ENCODE measurements at places on chromosomes 6 and 20.
A peak's percentile ranks its signal among the peaks of the same experiment; 100 is the strongest.

DNA sequence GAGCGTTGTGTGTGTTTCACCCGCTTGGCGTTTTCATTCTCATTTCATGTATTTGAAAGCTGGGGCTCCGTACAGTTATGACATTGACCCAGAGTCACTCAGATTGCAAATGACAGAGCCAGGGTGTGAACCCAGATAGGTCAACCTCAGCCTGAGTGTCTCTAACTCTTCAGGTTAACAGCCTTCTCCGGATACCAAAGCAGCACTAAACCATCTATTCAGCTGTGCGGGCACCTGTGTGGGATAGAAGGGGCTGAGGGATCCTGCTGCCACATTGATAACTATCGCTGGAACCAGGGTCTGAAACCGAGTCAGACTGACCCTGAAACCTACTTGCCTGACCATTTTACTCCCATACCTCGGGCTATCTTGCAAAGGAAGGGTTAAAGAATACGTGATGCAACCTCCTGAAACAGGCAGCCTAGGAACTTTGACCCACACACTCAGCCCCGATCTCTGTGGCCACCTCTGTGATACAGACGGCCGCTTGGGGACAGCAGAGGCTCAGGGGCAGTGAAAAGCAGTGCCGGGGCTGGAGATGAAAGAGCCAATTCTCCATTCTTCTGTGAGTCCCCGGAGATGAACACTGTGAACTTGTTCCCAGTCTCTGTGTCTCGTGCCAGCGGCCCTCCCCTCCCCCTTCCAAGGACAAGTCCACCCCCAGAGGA lies 233.5 kb upstream of the QKI start:
- DNase-seq: peak; percentile 26

GRCh38 chr6:167549213-167549612 lies 224.3 kb downstream of the TTLL2 start:
- DNase-seq: no peak

GRCh38 chr6:43713643-43714310 lies 26.2 kb upstream of the MRPS18A start:
- no peak for DNase-seq

DNA sequence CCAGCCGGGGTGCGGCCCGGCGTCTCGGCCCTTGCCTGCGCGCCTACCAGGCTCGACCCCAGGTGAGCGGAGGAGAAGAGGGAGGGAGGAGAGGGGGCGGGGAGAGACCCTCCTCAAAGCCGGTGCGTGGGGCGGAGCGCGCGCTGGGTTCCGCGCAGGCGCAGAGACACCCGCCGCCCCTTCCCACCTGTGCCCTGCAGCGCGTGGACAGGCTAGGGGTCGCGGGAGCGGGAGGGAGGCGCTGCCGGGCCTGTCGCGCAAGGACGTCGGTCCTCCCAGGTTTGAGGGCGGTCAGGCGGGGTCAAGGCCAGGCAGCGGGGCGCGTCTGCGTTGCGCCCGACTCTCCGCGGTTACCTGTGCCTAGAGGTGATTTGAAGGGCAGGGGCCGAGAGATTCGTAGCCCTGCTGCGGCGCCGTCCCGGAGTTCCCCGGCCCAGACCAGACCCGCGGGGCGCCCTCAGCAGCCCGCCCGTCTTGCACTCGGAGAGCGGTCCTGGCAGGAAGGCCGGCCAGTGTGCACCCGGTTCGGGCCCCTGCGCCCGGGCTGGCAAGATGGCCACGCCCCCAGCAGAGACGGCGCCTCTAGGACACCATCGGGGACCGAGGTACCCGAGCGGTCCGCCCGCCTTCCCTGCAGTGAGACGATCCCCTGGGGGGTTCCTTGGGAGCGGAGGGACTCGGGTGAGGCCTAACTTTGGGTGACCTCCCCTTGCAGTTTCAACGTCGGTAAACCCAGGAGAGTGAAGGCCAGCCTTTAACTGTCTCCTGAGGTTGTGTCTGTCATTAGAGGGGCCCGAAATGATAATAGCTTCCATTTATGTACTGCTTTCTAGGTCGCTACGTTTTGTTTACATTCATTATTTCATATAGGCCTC lies 546 bp downstream of the C6orf136 start:
- no peak for DNase-seq

DNA sequence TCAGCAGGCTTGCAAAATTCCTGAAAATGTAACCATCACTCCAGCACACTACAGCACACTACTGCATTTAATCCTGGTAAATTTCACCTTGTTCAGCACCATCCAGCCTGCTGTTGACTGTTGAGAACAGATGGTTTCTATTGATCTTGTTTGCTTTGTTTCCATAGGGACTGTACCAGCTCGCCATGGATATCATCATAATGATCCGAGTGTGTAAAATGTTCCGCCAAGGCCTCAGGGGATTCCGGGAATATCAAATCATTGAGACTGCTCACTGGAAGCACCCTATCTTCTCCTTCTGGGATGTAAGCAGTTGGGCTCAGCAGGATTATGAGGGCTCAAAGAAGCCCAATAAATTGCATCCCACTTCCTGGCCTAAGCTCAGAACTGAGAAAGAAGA lies 4.1 kb downstream of the CNBD2 start:
- DNase-seq: no peak

DNA sequence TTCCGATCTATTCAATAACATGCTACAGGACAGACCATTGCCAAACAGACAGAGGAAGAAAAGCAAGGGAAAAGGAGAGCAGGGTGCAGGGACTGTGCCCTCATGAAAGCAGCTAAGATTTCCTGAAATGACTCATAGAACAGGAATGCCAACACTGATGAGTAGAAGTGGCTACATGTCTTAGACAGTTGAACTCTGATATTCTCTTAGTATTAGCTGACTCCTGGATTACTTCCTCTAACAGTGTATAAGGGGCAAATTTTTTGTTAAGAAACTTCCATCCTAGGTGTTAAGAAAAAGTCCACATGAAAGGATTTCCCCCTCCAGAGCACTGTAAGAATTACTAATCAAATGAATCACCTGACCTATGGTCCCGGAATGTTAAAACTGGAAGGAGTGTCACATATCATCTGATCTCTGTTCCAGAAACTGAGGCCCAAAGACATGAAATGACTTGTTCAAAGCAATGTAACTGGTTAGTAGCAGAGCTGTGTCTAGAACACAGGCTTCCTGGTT lies 224.9 kb downstream of the IBTK start:
- DNase-seq: no peak

- no peak for DNase-seq
These were observed 44.8 kb upstream of the RNGTT start for GRCh38 chr6:89008001-89008814.

DNA sequence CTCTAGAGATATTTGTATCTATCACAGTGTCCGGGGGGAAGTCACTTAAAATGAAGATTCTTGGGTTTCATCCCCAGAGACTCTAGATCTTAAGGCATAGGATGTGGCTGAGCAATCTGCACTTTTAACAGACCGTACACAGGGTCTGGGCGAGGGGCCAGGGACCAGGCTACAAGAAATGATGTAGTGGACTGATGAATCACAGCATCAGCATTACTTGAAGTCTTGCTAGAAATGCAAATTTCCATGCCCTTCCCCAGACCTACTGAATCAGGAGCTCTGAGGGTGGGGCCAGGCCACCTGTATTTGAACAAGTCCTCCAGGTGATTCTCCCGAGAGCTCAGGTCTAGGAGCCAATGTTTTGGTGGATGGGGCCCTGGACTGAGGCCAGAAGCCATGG lies 168.4 kb downstream of the DOK5 start:
- no peak for DNase-seq

- DNase-seq: no peak
These were observed 109.3 kb upstream of the B3GAT2 start for GRCh38 chr6:71066153-71066552.

GRCh38 chr20:36543184-36544133 lies 2.1 kb downstream of the MYL9 start:
- DNase-seq: no peak

- no peak for DNase-seq
These were observed 544 bp upstream of the KHDC1 start for GRCh38 chr6:73263570-73263909.

DNA sequence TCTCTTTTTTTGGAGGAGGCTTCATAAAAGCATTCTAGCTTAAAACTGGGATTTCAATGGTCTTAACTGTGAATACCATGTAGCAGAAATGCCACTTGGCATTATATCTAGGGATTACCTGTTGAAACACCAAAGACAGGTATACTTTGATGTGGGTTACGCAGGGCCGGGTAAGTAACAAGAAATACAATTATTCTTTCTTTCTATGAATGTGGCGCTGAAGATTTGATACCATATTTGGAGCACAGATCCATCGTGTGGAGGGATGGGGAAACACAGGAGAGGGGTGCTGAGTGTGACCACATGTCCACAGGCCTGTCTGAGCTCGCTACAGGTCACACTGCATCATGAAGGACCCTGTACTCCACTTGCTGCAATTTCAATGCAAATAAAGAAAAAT lies 257.8 kb downstream of the GMPR start:
- no peak for DNase-seq

DNA sequence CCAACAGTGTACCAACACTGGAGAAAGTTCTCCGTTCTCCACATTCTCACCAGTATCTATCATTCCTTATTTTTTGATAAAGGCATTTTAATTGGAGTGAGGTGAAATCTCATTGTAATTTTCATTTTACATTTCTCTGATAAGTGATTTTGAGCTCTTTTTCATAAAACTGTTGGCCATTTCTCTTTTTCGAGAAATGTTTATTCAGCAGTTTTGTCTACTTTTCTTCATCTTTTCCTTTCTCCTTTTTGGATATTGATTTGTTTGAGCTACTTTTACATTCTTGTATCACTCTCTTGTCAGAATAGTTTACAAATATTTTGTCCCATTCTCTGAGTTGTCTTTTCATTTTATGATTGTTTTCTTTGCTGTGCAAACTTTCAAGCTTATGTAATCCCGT lies 555.2 kb downstream of the COL12A1 start:
- DNase-seq: no peak

DNA sequence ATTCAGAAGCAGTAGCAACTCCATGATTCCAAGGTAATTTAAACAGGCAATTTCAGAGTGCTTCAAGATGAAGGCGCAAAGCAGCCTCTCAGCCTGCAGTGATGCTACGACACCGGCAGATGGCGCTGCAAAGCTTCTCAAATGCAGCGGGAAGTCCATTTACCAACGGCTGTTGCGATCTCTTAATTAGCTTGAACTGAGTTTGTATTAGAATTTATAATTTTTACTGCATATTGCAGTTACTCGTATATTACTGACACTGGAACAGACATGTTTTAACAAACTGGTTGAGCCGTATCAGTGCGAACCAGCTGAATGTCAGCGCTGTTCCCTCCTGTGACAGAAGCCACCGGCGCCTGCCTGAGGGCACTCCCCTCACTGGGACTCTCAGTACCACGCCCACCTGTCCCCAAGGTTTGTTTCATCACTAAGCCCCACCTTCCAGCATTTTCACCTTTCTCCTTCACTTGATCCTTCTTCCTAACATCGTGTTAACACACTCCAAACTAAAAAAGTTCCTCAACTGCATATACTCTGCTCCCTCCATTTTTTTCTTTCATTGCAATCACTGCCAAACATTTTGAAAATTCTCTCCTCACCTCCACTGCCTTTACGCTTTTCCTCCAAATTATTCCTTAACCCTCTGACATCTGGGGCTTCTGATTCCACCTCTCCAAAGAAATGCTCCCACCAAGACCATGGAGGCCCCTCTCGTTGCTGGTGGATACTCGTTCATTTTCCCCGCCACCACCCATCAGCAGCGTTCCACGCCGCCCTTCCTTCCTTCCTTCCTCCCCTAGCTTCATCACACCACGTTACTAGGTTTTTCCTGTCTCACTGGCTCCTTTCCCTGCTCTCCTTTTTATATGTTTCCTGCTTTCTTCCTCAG lies 14.5 kb downstream of the GNL1 start:
- peak; percentile 59 for DNase-seq

DNA sequence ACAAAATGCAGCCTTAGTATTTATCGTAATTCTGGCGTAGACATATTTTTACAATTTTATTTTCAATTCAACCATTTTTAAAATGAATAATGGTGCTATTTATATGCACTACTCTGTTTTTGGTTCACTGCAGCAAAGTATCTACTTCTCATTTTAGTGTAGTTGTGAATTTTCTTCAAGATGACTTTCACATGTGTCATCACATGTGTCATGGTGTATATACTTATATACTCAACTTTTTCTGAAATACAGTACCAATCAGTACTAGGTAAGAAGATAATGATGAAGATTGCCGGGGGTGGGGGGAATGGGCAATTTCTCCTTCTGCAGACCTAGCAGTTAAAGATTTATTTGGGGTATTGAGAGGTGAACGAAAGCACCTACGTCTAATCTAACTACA lies 634.5 kb downstream of the PHF3 start:
- DNase-seq: no peak

GRCh38 chr6:144647406-144647964 lies 362.4 kb downstream of the UTRN start:
- DNase-seq: no peak

- no peak for DNase-seq
These were observed 169.6 kb downstream of the THBS2 start for GRCh38 chr6:169084067-169084466.

DNA sequence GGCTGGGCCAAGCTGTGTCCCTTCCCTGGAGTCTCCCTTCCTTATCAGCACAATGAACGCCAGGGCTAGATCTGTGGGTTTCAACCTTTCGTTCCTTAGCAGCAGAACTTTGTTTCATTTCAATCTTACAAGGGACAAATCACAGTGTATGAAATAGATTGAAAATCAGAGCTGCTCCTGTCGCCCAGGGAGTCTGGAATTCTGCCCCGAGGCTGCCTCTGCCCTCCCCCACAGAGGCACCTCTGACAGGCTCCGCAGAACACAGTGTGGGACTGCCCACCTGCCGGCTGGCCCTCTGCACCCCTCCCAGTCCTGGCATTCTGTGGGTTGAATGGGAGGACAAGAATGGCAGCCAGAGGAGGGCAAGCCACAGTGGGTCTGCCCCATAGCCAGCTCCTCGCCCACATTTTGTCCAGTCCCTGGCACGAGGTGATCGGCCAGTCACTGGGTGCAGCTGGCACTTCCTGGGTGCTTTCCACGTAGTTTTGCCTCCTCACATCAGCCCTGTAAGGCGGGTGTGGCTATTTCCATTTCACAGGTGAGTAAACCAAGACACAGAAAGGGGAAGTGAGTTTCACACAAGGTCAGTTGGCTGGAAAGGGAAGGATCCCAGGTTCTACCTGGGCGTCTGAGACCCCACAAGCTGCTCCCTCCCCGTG lies 26.1 kb downstream of the MANBAL start:
- DNase-seq: no peak
